CD4-positive, alpha-beta T cell (primary cell): ENCODE measurements at places on chromosomes 7 and 10.

- DNase-seq: no peak
Observed at GRCh38 chr7:82675396-82675795, 231.8 kb upstream of the CACNA2D1 start.

- DNase-seq: no peak
Observed at GRCh38 chr10:124416733-124417132, 2.0 kb downstream of the OAT start.

DNA sequence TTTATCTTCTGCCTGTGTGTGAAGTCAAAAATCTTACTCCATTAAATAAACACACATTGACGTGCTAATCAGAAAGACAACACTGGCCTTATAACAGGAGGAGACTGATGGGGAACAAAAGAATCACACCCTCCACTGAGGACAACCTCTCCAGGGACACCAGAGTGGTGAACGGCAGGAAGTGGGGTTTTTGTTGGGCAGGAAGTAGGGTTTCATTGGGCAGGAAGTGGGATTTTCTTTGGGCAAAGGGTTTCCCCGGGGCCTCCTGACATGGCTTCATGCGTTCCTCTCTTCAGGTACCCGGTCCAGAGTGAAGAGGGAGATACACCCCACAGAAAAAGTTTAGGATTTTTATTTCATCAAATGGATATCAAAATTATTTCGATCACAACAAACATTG lies 30.6 kb downstream of the ADARB2 start:
- DNase-seq: peak; percentile 12

GRCh38 chr7:134120405-134120804 lies 6.7 kb upstream of the LRGUK start:
- DNase-seq: no peak

DNA sequence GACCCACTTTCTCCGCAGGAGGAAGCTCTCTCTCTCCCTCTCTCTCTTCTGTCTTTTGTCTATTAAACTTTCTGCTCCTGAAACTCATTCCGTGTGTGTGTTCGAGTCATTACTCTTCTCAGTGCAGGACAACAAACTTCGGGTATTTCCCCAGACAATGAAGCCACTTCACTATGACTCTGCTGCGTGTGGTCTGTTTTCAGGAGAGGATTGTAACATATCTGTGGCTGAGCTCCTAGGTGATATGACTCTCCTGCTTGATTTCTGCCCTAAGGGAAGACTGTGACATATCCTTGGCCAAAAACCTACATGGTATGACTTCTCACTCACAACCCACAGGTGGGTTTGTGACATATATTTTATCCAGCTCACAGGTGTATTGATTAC lies 39.9 kb upstream of the ZNF107 start:
- no peak for DNase-seq

- no peak for DNase-seq
Observed at GRCh38 chr7:17985473-17986239, 42.0 kb downstream of the PRPS1L1 start.
